ENCODE measurements at places on chromosomes 11 and 22. TPM values are rescaled to one million over a fixed set of nuclear protein-coding genes. Genes with fewer than 3 reads are reported as not detected.

The TMEM184B gene
- total RNA-seq = 42.7 TPM

The KCTD14 gene
- total RNA-seq = 2.0 TPM

The SERHL2 gene
- 0.24 TPM for total RNA-seq

The RBMXL2 gene
- total RNA-seq = not detected

The CNGA4 gene
- total RNA-seq = 0.07 TPM

The KDELR3 gene
- total RNA-seq = 19.5 TPM

The MMP1 gene
- 0.78 TPM for total RNA-seq

The WNT7B gene
- total RNA-seq = 82.3 TPM

The SIAE gene
- 15.5 TPM for total RNA-seq

The TENM4 gene
- total RNA-seq = 0.01 TPM

The C1QTNF5 gene
- total RNA-seq = not detected

The CHCHD10 gene
- 188 TPM for total RNA-seq

The SCGB1D2 gene
- not detected for total RNA-seq

The SLC15A3 gene
- not detected for total RNA-seq

The PKP3 gene
- total RNA-seq = 38.6 TPM

The JRKL gene
- 6.4 TPM for total RNA-seq

The TSG101 gene
- 109 TPM for total RNA-seq

Measured in A549 treated with GW870086 at 1 μM for 4 hours (cell line).